ENCODE measurements at places on chromosomes 3 and 15.

- no peak for DNase-seq
Measured at GRCh38 chr3:152779653-152780052, 55.3 kb upstream of the P2RY1 start.

- no peak for DNase-seq
Measured at GRCh38 chr15:87848012-87848411, 408.5 kb downstream of the NTRK3 start.

GRCh38 chr3:116265976-116266584 is 179.2 kb downstream of the LSAMP start:
- DNase-seq, result no peak

DNA sequence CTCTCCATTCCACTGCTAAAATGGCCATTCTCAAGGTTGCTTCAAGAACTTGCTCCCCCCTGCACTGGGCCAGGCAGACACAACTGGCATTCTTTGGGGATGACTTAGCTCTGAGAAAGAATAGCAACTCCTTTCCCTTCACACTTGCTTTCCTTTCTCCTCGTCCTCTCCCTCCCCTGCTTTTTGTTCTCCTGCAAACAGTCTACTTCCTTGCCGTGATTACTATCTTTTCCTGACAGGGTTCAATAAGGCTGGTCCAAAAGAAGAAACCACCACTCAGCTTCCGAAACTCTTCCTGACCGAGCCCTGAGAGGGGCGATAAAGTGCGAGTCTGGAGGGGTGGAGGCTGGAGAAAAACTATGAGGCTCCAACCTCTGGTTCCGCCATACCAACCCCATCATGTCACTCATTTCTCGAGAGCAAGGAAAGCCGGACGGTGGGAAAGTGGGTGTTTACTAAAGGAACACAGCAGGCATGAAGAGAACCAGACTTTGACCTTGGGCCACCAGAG is 5.0 kb downstream of the AMOTL2 start:
- DNase-seq, result no peak

GRCh38 chr3:185207931-185208746 is 45.7 kb downstream of the EHHADH start:
- no peak for DNase-seq

Data from T-helper 17 cell (primary cell).